Activated CD4-positive, alpha-beta memory T cell treated with anti-CD3 and anti-CD28 coated beads, Interleukin-2, amount 10 ng/mL, durations not matched to agents 7 days and 5 days (primary cell): ENCODE measurements at places on chromosomes 1 and 21. TPM values are rescaled to one million over a fixed set of nuclear protein-coding genes. Genes with fewer than 3 reads are reported as not detected.

The PAPPA2 gene
- total RNA-seq: 0.08 TPM

The DAP3 gene
- total RNA-seq: 123 TPM

The LCE1D gene
- total RNA-seq: not detected

The COP1 gene
- 38.8 TPM for total RNA-seq

The FAM72B gene
- total RNA-seq: 31.6 TPM

GRCh38 chr1:35261412-35262120 lies 6.9 kb upstream of the ZMYM4 start:
- DNase-seq: no peak
- no peaks in the 10 kb centered on the region for H3K36me3 ChIP-seq
- H3K27me3 ChIP-seq: peaks cover 19% of the 10 kb centered on the region
- peaks cover 7% of the 10 kb centered on the region for H3K4me1 ChIP-seq

- no peak overlapping the region for H3K4me3 ChIP-seq
- DNase-seq: no peak
- H3K4me1 ChIP-seq: no peaks in the 10 kb centered on the region
- H3K27me3 ChIP-seq: peaks cover 4% of the 10 kb centered on the region
- H3K27ac ChIP-seq: no peak overlapping the region
- H3K36me3 ChIP-seq: no peaks in the 10 kb centered on the region
These were observed 25.6 kb downstream of the CRCT1 start for GRCh38 chr1:152539901-152540300.

DNA sequence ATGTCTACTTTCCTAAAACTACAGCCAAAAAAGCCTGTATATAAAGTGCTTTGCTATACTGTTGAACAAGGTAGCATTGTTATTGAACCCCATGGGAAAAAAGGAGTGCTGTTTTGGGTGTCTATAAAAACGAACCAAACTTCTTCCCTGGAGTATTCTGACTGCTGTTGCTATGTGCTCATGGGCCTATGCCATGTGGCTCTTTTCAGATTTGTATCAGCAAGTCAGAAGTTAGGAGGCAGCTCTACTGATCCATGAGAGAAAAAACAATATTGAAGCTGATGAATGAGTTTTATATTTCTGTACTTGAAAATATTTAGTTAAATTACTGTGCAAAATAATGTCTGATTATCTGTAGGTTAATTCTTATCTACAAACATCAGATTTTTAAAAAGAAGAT lies 66.5 kb downstream of the ADGRL2 start:
- H3K27me3 ChIP-seq: no peaks in the 10 kb centered on the region
- no peaks in the 10 kb centered on the region for H3K36me3 ChIP-seq
- no peak overlapping the region for H3K27ac ChIP-seq
- DNase-seq: no peak

GRCh38 chr1:167118188-167118587 lies 24.3 kb downstream of the STYXL2 start:
- H3K27me3 ChIP-seq: peaks cover 15% of the 10 kb centered on the region
- peaks cover 5% of the 10 kb centered on the region for H3K4me1 ChIP-seq
- no peak overlapping the region for H3K4me3 ChIP-seq
- no peak for DNase-seq
- no peaks in the 10 kb centered on the region for H3K36me3 ChIP-seq
- H3K27ac ChIP-seq: no peak overlapping the region

DNA sequence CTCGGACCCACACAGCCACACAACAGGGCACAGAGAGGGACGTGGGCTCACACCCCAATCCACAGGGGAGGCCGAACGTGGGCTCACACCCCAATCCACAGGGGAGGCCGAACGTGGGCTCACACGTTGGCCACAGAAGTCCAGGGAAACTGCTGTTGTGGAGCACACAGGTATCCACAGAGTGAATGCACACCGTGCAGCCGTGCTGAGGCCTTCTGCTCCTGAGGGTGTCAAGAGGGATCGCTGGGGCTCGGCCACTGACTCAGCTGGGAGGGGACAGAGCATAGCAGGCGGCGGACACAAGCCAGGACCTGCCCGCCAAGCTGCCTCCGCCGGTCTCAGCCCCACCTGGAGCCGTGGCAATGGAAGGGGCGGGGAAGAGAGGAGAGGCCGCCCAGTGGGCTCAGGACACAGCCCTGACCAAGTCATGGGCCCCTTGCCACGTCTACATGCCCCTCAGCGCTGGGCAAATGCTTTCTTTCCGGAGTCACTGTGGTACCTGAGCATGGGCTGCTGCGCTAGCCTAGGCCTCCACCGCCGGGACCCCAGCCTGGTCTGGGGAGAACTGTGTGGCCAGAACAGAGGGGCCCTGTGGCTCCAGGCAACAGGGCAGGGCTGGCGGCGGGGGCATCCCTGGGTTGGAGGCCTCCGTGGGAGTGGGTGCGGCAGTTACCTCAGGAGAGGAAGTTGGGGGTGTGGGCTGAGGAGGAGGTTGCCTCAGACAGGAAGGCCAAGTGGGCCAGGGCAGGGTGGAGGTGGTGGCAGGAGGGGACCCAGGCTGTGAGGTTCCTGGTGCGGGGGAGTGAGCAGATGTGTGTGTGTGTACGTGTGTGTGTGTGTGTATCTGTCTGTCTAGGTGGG lies 1.2 kb downstream of the SYTL1 start:
- peaks cover 35% of the 10 kb centered on the region for H3K36me3 ChIP-seq
- peak overlapping the region; percentile 95 for H3K27ac ChIP-seq
- H3K4me3 ChIP-seq: peak overlapping the region; percentile 93

The RPTN gene
- not detected for total RNA-seq

DNA sequence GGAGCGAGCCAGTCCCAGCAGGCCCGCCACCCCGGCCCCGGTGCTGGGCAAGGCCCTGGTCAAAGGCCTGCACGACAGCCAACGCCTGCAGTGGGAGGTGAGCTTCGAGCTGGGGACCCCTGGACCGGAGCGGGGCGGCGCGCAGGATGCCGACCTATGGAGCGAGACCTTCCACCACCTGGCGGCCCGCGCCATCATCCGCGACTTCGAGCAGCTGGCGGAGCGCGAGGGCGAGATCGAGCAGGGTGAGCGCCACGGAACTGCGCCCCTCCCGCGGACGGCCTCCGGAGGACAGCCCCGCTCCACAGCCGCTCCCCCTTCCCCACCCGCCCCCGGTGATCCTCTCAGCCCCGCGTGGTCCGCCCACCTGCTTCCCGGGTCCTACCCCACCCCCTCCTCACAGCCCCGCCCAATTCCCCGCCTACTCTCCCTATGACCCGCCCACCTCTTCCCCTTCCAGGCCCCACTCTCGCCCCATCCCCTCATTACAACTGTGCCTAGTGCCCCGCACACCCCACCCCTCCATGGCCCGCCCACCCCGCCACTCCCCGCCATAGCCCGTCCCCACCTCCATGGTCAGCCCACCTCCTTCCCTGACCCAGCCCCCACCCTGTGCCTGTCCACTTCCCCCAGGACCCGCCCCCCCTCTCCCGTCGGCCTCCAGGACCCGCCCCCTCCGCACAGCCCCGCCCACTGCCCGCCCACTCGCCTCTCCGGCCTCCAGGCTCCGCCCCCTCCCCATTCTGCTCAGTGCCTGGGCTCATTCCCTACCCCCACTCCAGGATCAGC lies 52.7 kb downstream of the VWA5B1 start:
- H3K27ac ChIP-seq: no peak overlapping the region
- no peaks in the 10 kb centered on the region for H3K36me3 ChIP-seq
- H3K27me3 ChIP-seq: peaks cover 21% of the 10 kb centered on the region
- peaks cover 1% of the 10 kb centered on the region for H3K4me1 ChIP-seq
- no peak overlapping the region for H3K4me3 ChIP-seq
- no peak for DNase-seq

- no peaks in the 10 kb centered on the region for H3K36me3 ChIP-seq
- no peak overlapping the region for H3K27ac ChIP-seq
- H3K4me3 ChIP-seq: no peak overlapping the region
- DNase-seq: no peak
- no peaks in the 10 kb centered on the region for H3K27me3 ChIP-seq
- H3K4me1 ChIP-seq: no peaks in the 10 kb centered on the region
These were observed 815.1 kb downstream of the NCAM2 start for GRCh38 chr21:21813289-21813688.

DNA sequence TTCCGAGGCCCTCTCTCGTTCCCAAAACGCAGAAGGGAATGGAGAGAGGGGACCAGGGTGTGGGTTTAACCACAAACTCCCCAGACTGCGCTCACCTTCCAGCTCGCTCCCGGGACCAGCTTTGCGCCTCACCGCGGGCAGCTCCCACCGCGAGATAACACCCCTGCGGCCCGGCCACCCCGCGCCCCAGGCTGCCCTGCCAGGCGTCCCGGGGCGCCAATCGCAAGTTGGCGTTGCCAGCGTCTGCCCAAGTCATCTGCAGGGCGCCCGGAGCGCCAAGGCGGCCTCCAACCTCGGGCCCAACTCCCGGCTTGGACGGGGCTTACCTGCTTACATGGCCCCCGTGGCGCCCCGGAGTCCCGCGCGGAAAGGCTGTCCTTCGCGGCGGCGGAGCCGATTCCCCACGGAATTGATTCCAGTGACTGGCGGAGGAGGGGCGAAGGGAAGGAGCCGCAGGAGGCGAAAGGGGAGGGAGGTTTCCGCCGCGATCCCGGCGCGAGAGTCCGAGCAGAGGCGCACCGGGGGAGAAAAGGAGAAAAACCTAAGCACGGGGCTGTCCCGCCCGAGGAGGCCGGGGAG lies 456 bp downstream of the PTPN14 start:
- no peak for DNase-seq
- H3K27ac ChIP-seq: no peak overlapping the region
- H3K4me3 ChIP-seq: peak overlapping the region; percentile 62
- H3K27me3 ChIP-seq: peaks cover 61% of the 10 kb centered on the region
- no peaks in the 10 kb centered on the region for H3K36me3 ChIP-seq

GRCh38 chr1:207918581-207918980 lies 7.7 kb upstream of the CD34 start:
- H3K4me1 ChIP-seq: no peaks in the 10 kb centered on the region
- no peak overlapping the region for H3K4me3 ChIP-seq
- no peak overlapping the region for H3K27ac ChIP-seq
- H3K36me3 ChIP-seq: no peaks in the 10 kb centered on the region

DNA sequence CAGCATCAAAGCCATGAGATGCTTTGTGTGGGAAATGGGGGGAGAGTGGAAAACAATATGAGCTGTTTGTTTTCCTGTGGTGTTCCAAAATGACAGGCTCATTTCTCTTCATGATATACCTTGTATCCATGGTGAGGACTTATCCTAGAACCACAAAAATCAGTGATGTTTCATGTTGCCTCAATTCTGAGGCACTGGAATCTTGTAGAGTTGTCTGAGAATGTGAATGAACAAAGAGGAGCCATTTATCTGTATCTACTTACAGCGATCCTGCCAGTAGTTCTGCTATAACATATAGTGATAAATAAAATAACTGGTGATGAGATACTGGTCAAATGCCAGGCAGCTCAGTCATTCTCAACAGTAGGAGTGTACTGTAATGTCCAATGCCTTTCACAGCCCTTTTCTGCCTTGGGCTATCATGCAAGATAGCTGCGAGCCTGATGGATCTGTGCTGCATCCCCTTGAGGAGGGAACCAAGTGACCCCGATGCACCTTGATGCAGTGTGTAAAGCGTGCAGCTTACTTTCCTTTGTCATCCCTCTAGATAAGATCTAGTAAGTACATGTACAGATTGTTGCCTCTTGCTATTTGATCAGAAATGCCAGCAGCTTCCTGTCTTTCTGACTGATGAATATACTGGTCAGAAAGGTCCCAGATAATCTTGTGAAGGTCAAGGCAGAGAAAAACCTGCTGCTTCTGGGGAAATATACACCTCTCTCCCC lies 52.8 kb downstream of the SLC44A3 start:
- no peak overlapping the region for H3K27ac ChIP-seq
- H3K4me1 ChIP-seq: peaks cover 6% of the 10 kb centered on the region
- no peak for DNase-seq
- H3K36me3 ChIP-seq: no peaks in the 10 kb centered on the region
- H3K4me3 ChIP-seq: no peak overlapping the region

DNA sequence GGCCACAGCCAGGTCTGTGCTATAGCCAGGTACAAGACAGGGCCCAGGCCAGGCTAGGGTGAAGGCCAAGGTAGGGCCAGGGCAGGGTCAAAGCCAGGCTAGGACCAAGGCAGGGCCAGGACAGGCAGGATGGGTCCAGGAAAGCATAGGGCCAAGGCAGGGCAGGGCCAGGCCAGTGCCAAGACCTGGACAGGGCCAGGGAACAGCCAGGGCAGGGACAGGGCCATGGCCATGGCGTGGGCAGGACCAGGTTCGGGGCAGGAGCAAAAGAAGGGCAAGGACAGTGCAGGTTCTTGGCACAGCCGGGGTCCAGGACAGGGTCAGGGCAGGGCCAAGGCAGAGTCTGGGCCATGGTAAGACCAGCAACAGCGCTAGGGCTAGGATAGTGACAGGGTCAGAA lies 153.4 kb downstream of the LIPI start:
- H3K27ac ChIP-seq: no peak overlapping the region
- no peaks in the 10 kb centered on the region for H3K4me1 ChIP-seq
- no peak for DNase-seq
- H3K36me3 ChIP-seq: peaks cover 2% of the 10 kb centered on the region
- H3K4me3 ChIP-seq: no peak overlapping the region
- H3K27me3 ChIP-seq: no peaks in the 10 kb centered on the region

The HIVEP3 gene
- total RNA-seq: 28.8 TPM

DNA sequence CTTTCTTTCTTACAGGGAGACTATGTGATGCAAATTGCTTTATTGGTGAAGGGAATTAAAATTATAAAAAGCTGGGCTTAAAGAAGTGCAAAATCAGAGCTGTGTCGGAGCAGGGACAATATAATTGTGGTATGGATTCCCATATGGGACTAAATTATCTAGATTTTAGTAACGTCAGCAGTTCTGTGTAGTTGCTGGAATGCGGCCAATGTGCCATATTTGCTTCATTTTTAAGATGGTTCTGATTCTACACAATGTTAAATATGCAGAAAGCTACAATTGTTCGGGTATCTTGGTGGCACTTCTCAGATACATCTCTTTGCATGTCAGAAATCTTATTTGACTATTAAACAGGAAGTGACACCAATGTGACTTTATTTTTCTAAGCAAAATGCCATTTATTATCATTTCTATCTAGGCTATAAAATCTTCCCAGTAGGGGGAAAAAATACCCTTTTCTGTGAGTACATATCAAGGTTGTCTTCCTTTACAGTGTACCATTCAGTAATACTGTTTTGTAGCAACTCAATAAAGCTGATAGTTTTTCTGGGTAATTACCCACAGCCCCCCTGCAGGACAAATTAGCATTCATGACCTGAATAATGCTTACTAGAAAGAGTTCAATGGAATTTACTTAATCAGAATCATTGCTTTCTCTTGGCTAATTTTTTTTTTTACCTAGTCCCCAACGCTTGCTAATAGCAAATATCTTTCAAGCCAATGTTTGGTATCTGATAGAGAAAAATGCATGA lies 288.3 kb upstream of the ADGRL2 start:
- H3K4me1 ChIP-seq: no peaks in the 10 kb centered on the region
- no peaks in the 10 kb centered on the region for H3K36me3 ChIP-seq
- no peak for DNase-seq

DNA sequence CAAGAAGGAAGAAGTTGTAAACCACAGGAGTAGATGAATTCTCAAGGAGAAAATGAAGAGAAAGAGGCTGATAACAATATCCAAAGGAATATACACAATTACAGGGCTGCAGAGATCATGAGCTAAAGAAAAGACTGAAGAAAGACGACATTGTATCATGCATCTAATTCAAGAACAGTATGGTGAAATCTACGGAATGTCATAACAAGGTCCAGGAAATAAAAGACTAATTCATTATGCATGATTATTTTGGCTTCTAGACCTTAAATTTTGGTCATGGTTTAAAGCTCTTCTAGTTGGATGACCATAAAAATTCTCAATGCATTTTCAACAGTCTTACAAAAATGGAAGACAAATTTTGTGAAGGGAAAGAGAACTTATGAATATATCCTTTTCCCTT lies 71.7 kb downstream of the SH3GLB1 start:
- no peak overlapping the region for H3K4me3 ChIP-seq
- no peak overlapping the region for H3K27ac ChIP-seq
- peaks cover 10% of the 10 kb centered on the region for H3K4me1 ChIP-seq
- no peaks in the 10 kb centered on the region for H3K27me3 ChIP-seq
- H3K36me3 ChIP-seq: no peaks in the 10 kb centered on the region

- peaks cover 1% of the 10 kb centered on the region for H3K4me1 ChIP-seq
- no peak for DNase-seq
- H3K4me3 ChIP-seq: no peak overlapping the region
- H3K27ac ChIP-seq: no peak overlapping the region
These were observed 24.6 kb downstream of the RNASEL start for GRCh38 chr1:182564406-182565004.
